ENCODE measurements at places on chromosomes 2 and 18. TPM values are rescaled to one million over a fixed set of nuclear protein-coding genes. Genes with fewer than 3 reads are reported as not detected.

- no peak for DNase-seq
Measured at GRCh38 chr2:129565551-129566109, 413.8 kb upstream of the RAB6C start.

DNA sequence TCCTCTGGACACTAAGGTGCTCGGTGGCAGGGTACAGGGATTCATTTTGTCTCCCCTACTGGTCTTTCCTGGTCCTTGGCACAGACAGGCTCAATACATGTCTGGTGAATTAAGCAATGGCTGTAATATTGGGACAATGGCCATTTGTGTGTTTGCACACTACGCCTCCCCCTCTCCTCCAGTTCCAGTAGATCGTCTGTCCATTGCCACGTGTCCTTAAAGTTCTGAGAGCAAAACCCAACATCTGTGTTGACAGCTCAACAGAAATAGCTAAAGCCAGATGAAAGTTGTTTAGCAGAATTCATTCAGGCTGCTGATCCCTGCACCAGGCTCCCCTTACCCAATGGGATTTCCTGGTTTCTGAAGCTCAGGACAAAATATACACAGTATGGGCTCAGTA is 9.0 kb upstream of the FABP1 start:
- DNase-seq, result no peak

SNTG2 gene
- polyA plus RNA-seq, result 0.06 TPM

- DNase-seq, result no peak
Measured at GRCh38 chr2:231369580-231370428, 25.7 kb upstream of the B3GNT7 start.

GRCh38 chr2:239266434-239266766 is 134.4 kb downstream of the HDAC4 start:
- DNase-seq, result no peak

DNA sequence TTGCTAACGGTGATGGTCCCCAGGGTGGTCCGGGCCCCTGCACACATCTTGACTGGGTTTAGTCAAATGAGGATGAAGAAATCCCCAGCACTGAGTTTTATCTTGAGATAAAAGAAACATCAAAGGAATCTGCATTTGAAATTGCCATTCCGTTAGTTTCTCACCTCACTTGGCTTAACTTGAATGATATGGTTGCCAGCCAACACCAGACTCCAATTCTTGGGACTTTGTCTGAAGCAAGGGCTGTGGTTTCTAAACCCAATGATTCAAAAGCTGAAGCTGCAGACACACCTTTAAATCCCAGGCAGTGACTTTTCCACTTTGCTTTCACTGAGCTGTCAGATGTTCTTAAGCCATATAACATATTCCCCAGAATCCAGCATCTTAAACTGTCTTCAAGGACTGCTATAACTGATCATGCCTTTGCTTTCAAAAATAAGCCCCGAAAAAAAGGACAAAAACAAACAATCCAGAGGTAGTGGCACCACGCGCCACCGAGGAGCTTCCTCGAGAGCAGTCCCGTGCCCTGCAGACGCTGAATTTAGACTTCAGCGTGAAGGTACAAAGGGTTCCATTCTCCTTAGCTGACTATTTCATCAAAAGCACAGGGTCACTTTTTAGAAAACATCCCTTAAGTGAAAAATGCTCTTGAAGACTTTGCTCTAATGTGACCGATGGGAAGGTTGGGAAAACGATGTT is 189.3 kb downstream of the HDAC4 start:
- no peak for DNase-seq
